ENCODE measurements at places on chromosomes 2 and 18.

GRCh38 chr2:43616967-43617680, 19.9 kb upstream of the PLEKHH2 start:
- no peak for DNase-seq

DNA sequence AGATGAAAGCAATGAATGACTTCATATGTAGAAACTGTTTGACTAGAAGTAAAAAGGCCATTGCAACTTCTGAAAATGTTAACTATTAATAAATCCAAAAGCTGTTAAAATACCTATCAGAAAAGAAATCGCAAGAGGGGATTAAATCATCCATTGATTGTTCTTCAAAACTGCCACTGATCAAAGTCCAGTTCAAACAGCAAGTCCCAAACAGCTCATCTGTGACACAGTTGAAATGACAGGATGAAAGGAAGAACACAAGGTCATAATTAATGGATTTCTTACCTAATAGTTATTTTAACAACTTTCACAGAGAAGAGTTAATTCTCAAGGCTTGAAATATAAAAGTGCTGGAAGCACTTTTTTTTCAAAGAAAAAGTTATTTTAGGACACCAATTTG, 90.4 kb downstream of the SESTD1 start:
- no peak for DNase-seq

DNA sequence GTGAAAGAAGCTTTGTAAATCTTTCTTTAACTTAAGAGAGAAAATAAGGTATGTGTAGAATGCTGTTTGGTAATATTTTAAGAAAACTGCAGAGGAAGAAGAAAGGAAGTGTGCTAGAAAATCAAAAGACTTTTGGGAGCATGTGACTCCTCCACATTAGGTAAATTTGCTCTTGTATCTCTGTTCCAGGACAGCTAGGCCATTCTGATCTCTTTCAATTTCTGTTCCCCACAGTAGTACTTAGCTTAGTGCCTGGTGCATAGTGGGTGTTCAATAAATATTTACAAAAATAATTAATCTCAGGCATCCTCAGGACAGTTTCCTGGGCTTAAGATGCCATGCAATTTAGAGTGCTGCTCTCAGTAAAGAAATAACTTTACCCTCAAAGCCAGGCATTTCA, 105.0 kb downstream of the GPD2 start:
- no peak for DNase-seq

DNA sequence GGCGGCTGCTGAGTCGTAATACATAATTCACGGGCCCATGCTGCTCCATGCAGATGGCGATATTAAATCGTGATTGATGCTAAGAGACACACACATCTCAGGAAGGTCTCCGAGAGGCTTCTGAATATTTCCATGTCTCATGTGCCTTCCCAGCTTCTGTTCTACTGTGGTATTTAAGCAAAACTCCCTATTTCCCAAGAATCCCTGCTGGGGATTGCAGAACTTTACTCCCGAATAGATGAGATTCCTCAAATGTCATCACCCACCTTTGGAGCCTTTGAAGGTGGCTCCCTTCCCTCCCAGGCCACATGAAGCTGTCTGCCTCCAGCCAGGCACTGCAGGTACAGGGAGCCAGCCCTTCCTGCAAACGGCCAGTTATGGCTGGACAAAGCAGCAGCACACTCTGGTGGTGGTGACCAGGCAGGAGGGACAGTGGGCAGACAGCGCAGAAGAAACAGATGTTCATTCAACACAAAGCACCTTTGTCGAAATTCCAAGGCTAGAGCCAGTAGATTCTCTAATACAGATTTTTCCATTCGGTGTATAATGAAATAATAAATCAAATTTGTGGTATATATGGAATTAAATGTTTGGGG, 14.1 kb downstream of the NRP2 start:
- DNase-seq = no peak

GRCh38 chr2:229348128-229348527, 77.0 kb upstream of the PID1 start:
- no peak for DNase-seq

DNA sequence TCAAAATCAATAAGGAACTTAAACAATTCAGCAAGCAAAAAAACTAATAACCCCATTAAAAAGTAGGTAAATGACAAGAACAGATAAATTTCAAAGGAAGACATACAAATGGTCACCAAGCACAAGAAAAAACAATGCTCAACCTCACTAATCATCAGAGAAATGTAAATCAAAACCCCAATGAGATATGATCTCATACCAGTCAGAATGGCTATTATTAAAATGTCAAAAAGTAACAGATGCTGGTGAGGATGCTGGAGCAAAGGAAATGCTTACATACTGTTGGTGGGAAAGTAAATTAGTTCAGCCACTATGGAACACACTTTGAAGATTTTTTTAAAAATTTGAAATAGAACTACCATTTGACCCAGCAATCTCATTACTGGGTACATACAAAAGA, 538.0 kb downstream of the TMX3 start:
- DNase-seq = no peak

- no peak for DNase-seq
These were observed 162.1 kb downstream of the ZEB2 start for GRCh38 chr2:144357623-144358373.

- no peak for DNase-seq
These were observed 84.2 kb upstream of the RMP24 start for GRCh38 chr18:35888329-35888728.

- DNase-seq = no peak
These were observed 372.8 kb upstream of the RAB6C start for GRCh38 chr2:129606496-129607270.

- DNase-seq = no peak
These were observed 17.0 kb upstream of the SCYGR1 start for GRCh38 chr2:227404585-227405271.
